ENCODE measurements at places on chromosomes 16 and 17. TPM values are rescaled to one million over a fixed set of nuclear protein-coding genes. Genes with fewer than 3 reads are reported as not detected.

DNA sequence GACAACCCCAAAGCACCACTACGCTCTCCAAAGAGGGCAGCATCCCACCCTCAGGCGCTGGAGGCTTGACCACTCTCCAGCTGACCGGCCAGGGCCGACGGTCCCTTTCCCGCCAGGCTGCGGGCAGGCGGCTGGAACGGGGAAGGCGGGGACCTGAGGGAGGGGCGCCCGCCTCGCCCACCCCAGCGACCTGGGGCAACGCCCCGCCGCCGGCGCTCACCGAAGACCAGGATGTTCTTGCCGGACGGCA is 431 bp downstream of the DYNC1LI2 start:
- DNase-seq = no peak

DNA sequence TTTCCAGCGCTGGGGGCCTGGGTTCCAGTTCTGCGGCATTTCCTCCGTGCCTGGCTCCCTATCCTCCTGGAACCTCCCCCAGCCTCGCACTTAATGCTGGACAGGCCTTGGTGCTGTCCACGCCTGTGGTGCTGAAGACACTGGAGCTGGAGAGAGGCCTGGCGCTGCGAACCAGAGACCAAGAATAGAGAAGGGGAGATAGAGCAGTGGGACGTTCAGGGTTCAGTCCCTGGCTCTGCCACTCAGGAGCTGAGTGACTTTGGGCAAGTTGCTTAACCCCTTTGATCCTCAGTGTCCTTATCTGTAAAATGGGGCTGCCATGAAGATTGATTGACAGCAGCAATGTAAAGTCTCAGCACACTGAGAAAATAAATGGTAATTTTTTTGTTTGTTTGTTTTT is 11.9 kb downstream of the SBK1 start:
- no peak for DNase-seq

GRCh38 chr17:57441270-57441600 is 184.9 kb downstream of the MSI2 start:
- no peak for DNase-seq

- no peak for DNase-seq
Measured at GRCh38 chr16:84379709-84380362, 11.5 kb downstream of the ATP2C2 start.

GRCh38 chr16:55661941-55662643 is 6.3 kb downstream of the SLC6A2 start:
- DNase-seq = no peak

The GAS2L2 gene
- not detected for total RNA-seq

The KCNJ16 gene
- 4.7 TPM for total RNA-seq

The ITGAD gene
- not detected for total RNA-seq

- no peak for DNase-seq
Measured at GRCh38 chr16:56673921-56674320, 4.3 kb downstream of the MT1H start.

- DNase-seq = no peak
Measured at GRCh38 chr16:73629011-73629410, 581.1 kb upstream of the ZFHX3 start.

The GJD3 gene
- total RNA-seq = 1.1 TPM

GRCh38 chr17:35010093-35010492 is 29.8 kb downstream of the LIG3 start:
- no peak for DNase-seq

The AGRP gene
- total RNA-seq = not detected

- no peak for DNase-seq
Measured at GRCh38 chr17:76153202-76153601, 12.2 kb upstream of the FOXJ1 start.

GRCh38 chr16:51807551-51807950 is 656.5 kb upstream of the SALL1 start:
- no peak for DNase-seq

DNA sequence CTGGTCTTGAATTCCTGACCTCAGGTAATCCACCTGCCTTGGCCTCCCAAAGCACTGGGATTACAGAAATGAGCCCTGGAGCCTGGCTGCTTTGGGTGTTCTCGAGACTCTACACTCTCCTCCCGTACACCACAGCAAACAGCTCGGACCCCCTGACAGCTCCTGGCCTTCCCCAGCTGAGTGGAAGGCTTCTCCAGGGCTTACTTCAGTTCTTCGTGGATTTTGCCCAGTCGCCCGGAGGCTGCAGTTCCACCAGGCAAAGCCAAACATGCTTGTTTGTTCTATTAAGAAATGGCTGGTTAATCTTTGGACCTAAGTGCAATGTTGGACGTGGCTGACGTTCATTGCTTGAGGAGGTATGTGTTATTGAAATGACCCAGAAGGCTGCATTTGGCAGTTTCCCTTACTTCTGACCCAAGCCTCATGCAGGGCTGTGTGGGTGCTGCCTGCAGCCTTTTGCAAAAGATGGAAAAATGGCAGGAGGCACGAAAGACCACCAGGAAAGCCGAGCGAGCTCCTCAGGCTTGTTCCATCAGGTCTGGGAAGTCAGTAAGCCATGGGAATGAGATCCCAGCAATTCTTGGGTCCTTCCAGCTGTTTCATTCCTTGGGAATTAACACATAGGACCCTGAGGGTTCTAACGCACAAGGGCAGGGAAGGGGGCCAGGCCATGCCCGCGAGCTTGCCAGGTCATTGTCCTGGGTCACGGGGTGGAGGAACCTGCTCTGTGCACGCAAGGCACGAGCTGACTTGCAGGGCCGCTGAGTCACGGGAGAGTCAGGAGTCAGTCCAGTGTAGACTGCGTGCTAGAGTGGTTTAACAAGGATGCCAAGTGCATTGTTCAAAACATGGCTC is 23.9 kb upstream of the KLHDC4 start:
- peak; percentile 59 for DNase-seq

The SNAI3 gene
- total RNA-seq = 1.1 TPM

The PLLP gene
- 12.6 TPM for total RNA-seq

- DNase-seq = no peak
Measured at GRCh38 chr16:47475786-47476185, 14.7 kb downstream of the PHKB start.

The GPR142 gene
- not detected for total RNA-seq
